ENCODE measurements at places on chromosomes 12 and 14.
A peak's percentile ranks its signal among the peaks of the same experiment; 100 is the strongest.

GRCh38 chr12:128091101-128091720 is 175.8 kb upstream of the TMEM132C start:
- no peak for DNase-seq

DNA sequence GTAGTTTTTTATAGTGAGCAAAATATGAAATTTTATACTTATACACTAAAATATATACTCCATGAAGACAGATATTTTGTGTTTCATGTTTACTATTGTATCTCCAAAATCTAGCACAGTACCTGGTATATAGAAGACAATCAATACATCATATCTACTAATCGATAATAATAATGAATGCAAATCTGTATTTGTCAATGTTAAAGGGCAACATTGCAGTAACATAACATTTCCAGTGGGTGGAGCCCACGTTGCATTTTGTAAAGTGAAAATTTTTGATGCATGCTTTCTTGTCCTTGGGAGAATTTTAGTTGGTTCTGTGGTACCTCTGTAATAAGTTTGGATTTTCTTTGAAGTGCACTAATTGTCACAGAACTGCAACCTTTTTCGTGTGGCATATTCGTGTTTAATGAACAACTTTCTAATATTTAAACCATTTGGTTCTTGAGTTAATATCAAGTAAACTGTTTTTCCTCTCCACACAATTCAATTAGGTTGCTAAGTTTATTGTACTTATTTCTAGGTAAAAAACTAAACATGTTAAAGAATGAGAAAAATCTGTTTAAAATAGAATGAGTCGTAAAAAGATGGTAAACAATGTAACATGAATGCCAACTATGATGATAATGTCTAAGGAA is 47.4 kb downstream of the AVPR1A start:
- DNase-seq, result no peak

- no peak for DNase-seq
Measured at GRCh38 chr14:44657696-44658388, 150.8 kb upstream of the FSCB start.

GRCh38 chr12:52741375-52742195 is 35.6 kb downstream of the KRT76 start:
- DNase-seq, result peak; percentile 83

DNA sequence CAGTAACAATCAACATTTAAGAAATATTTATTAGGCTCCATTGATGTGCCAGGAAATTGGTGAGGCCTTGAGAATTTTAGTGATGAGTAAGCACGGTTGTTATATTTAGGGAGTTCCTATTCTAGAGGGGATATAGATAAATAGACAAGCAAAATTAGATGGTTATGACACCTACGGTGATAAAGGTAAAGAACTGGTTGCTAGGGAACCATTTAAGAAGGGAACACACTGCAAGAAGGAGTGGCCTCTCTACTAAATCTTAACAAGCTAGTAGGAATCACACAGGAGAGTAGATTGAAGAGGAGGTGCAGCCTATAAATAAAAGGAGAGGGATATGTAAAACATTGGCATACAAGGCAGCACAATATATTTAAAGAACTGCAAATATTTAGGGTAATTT is 155.2 kb downstream of the LRIG3 start:
- DNase-seq, result no peak

- no peak for DNase-seq
Measured at GRCh38 chr12:93441081-93441616, 598 bp downstream of the UBE2N start.

GRCh38 chr12:78864403-78864869 is at the start of gene SYT1:
TSS of gene SYT1 (plus strand) at chr12:78864774.
- DNase-seq, result peak; percentile 83

DNA sequence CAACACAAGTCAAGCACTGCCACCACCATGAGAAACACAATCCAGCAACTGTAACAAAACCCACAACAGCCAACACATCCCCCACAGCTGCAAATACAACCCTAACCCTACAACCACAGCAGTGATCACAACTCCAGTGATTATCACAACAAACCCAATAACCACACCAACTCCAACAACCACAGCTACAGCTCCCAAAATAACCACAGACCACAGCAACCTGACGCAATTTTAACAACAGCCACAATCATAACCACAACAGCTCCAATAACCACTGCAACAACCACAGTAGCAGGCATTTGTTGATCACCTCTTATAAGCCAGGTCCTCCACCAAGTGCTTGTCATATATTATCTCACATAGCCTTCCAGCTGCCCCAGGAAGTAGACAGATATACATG is 42.2 kb upstream of the FAM181A start:
- no peak for DNase-seq

- DNase-seq, result peak; percentile 33
Measured at GRCh38 chr14:40417777-40418401, 985.7 kb upstream of the FBXO33 start.

- no peak for DNase-seq
Measured at GRCh38 chr14:78576437-78577166, 406.4 kb downstream of the NRXN3 start.

GRCh38 chr12:66002812-66003211 is 127.7 kb downstream of the LLPH start:
- no peak for DNase-seq
